ENCODE measurements at places on chromosomes 6 and 20.
A peak's percentile ranks its signal among the peaks of the same experiment; 100 is the strongest.

DNA sequence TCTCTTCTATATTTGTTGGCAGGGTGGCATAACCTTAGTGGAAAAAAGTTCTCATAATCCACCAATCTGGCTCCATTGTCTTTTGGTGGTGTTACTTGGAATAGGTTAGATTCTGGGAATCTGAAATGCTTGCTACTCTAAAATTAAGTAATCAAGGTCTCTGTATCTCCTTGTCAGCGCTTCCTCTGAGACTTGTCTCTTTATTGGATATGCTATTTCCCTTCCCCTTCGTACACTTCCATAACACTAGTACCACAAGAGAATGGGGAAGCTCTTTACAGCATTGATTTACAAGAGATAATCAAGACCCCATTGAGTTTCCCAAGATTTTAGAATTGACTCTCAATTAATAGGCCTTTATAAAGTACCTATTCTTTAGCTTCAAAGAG is 280.2 kb downstream of the ADGB start:
- no peak for DNase-seq

- no peak for DNase-seq
These were observed 118.5 kb downstream of the GFRAL start for GRCh38 chr6:55445648-55446204.

DNA sequence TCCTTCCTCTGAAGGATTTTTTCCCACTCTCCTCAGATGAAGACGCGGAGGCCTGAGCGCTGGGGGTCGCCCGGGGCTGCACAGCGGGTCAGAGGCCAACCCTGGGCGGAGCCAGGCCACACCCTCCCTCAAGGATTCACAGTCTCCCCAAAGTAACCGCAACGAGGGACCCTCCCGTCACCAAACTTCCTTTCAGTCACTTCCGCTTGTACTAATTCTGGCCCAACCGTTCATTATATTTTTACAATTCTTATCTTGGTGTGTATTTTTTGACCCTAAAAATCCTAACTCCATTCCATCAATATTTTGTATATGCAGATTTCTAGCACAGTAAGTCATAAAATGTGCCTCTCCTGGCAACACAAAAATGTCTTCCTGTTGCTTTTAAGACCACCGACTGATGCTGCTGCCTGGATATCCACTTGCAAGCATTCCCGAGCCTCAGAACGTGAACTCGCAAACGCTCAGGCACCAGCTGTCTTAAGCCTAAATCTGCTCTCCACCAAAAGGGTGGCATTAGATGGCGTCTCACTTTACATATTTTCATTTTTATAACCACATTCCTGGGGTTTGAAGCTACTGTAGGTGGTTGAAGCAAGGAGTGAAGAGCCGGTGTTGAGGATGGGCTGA is 128.0 kb downstream of the DLL1 start:
- DNase-seq, result no peak

- DNase-seq, result no peak
These were observed 67.8 kb downstream of the RNF182 start for GRCh38 chr6:13992417-13993055.

DNA sequence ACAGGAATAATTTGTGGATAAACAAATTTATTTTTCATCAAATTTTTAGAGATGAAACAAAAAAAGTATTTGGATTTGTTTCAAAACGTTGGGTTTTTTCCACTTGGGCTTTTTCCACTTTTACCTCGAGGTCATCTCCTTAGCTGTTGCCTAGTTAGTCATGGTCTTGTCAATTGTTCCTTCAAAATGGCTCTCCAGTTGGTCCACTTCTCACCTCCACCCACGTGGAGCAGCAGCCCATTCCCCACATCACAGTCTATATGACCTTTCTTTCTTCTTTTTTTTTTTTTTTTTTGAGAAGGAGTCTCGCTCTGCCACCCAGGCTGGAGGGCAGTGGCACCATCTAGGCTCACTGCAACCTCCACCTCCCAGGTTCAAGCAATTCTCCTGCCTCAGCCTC is 6.7 kb upstream of the SLC4A11 start:
- no peak for DNase-seq

GRCh38 chr6:80133020-80133419 is 26.5 kb downstream of the BCKDHB start:
- peak; percentile 85 for DNase-seq

GRCh38 chr20:8876366-8876765 is 192.5 kb upstream of the PLCB4 start:
- no peak for DNase-seq

DNA sequence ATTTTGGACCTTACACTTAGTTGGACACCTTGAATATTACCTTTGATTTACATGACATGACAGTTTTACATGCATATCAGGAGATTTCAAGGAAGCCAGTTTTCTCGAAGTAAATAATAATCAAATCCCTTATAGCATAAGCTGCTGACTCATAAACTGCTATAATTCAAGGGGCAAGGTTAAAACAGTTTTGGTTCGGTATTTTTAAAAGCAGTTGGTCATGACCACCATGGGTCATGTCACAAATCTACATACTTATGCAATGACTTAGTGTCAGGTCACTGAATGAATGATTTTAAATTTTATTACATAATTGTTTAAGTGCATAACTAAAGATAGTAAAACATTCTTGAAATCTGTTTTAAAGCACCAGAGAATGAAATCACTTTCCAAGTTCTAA is 158.0 kb downstream of the DST start:
- DNase-seq, result no peak

- DNase-seq, result peak; percentile 47
These were observed 177.6 kb downstream of the MAFB start for GRCh38 chr20:40511478-40511877.

- no peak for DNase-seq
These were observed 18.8 kb downstream of the MAP3K5 start for GRCh38 chr6:136773473-136773796.

DNA sequence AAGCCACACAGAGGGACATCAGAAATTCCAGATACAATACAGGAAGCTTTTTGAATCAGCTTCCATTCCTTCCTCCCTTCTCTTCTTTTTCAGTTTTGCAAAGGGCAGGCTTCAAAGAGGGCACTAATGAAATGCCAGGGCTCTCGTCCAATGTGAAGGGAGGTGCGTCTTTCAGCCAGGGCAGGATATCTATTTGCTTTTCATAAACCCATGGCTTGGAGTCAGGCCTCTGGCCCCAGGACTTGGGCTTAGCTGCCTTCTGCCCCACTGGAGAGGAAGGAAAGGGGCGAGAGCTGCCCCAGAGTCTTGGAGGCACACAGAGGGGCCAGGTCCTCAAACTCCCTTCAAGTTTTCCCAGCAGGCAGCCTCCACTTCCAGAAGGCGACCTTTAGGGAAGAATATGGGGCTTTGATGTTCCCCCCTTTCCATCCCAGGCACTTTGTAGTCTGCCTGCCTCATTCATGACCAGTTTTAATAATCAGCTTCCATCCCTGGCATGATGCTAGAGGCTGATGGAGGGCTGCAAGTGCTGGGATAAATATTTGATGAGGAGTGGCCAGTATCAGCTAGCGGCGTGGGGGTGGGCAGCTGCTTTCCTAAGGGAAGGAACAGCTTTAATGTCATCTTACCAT is 234.8 kb downstream of the NRN1 start:
- no peak for DNase-seq

GRCh38 chr6:117352466-117353081 is 73.2 kb downstream of the ROS1 start:
- DNase-seq, result no peak

DNA sequence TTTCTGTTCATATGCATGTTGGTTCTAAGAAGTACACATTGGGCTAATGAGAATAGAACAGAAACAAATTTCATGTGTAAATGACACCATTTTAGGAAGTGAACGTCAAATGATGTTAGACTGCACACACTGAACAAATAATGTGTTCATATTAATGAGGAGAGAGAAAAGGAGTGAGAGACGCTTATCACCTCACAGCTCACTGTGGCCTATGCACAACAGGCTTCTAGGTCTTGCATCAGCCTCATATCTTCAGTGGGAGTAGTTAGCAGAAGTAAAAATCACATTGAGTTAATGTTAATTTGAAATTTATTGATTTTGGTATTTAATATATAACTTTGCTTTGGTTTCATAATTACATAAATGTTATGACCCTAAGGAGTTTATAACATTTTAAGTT is 112.8 kb upstream of the FLRT3 start:
- DNase-seq, result no peak

GRCh38 chr6:7218406-7218988 is 94.5 kb downstream of the SSR1 start:
- no peak for DNase-seq

Data from Peyer's patch (tissue), 4 donors.